ENCODE measurements at places on chromosomes 2 and 18.

DNA sequence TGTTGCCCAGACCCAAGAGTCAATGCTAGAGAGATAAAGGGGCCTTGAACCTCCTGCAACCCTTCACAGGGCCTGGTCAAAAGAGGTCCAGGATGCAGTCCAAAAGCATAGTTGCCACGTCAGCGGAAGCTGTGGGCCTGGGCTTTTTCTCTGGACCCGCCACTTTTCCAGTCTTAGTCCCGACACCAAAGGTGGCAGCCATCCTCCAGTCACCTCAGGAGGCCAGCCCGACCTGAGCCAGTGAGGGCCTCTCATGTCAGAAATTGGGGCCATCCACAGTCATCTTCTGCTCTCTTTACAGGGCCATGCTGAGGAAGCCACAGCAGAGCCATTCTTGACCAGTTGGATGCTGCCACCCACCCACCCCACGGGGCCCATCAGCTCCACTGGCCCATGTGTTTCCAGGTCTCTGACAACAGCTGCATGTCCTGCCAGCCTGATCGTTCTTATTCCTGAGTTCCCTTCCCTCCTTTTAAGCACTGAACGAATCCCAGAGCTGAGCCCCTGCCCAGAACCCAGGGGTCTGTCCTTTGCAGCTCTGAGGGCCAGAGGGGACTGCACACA, 34.1 kb upstream of the KLHL29 start:
- DNase-seq: no peak

- no peak for DNase-seq
These were observed 27.2 kb upstream of the MFSD6 start for GRCh38 chr2:190380962-190381412.

DNA sequence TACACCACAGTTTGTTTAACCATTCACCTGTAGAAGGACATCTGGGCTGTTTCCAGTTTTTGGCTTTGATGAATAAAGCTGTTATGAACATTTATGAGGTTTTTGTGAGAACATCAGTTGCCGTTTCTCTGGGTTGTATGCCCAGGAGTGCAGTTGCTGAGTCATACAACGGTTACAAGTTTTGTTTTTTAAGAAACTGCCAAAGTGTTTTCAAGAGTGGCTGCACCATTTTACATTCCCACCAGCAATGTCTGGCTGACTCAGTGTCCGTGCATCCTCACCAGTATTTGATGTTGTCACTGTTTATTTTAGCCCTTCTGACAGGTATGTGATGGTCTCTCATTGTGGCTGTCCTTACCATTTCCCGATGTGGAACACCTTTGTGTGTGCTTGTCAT, 48.0 kb upstream of the GPR17 start:
- DNase-seq: no peak

GRCh38 chr18:7458884-7459283, 108.2 kb upstream of the PTPRM start:
- no peak for DNase-seq

DNA sequence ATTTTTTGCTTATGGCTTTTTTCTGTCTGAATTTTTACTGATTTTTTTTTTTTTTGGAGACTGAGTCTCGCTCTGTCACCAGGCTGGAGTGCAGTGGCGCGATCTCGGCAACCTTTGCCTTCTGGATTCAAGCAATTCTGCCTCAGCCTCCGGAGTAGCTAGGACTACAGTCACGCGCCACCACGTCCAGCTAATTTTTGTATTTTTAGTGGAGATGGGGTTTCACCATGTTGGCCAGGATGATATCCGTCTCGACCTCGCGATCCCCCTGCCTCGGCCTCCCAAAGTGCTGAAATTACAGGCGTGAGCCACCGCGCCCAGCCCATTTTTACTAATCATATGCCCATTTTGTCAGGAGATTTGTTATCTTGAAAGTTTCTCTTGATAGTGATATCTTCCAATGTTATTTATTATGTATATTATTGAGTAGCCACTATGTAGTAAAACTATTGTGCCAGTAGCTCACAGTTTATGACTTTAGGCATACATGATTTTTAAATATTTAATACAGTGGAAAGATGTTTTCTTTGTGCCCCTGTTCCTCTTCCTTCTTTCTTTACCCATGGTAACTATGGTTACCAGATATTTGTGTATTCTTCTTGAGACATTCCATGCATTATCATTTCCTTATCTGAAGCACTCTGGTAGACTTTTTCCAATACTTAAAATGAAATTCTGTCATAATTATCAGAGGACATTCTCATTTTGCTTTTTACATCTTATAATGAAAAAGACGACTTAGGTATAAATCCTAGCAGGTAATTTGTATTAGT, 2.1 kb downstream of the HAT1 start:
- no peak for DNase-seq

DNA sequence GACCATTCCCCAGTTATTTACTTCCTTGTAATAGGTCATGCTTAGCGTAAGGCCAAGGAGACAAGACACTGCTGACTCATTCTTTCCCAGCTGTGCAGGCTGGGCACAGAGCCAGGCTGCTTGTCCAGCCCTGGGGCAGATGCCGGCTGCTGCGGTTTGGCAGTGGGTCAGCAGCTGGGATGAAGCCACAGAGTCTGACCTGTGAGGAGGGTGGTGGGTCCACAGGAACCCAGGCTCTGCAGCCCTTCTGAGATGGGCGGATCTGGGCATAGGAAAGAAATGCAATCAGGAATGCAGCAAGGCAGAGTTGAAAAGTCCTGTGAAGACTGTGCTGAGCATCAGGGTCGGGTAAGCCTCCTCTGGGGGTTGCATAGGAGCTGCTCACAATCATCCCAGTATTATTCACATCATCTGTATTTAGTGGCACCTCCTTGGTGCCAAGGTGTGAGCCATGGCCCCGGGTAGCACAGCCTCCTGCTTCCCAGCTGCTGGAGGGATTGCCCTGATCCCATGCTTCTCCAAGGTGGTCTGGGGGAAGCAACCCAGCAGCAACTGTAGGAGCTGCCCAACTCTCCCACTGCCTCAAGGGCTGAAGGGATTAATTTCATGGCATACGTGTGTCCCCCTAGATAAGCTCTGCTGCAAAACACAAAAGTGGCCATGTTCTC, 139.0 kb downstream of the DDX1 start:
- no peak for DNase-seq

GRCh38 chr2:173238385-173238784, 116.3 kb upstream of the CDCA7 start:
- no peak for DNase-seq

DNA sequence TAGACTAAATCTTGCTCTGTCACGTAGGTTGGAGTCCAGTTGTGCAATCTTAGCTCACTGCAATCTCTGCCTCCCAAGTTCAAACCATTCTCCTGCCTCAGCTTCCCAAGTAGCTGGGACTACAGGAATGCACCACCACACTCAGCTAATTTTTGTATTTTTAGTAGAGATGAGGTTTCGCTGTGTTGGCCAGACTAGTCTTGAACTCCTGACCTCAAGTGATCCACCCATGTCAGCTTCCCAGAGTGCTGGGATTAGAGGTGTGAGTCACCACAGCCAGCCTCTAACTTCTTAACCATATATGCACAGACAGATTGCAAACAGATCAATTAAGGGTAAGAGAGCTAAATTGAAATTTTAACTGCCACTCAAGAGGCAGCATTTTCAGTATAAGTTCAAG, 22.1 kb upstream of the CNGA3 start:
- DNase-seq: no peak

DNA sequence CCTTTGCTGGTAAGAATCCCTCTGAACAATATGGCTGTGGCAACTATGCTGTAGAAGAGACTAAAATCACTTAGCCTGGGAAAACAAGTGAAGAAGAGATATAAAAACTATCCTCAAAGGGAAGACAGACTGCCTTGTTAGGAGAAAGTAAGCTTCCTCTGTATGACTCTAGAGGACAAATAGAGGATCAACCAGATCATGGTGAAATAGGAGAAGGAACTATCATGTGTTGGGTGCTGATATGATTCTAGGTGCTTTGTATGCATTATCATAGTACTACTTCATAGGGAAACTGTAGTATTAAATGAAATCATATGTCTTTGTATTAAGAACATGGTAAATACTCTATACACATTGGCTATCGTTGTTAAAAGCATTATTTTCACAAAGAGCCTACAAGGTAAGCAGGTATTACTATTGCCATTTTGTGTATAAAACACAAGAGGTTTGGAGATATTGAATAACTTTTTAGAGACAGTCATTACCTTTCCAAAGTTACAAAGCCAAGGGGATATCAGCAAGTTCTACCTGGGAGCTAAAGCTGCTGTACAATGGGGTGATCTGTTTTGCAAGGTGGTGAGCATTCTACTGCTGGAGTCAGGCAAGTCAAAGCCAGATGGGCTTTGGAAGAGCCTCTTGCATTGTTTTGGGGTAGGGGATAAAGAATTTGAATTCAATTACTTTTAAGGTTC, 402.6 kb downstream of the ALK start:
- no peak for DNase-seq

DNA sequence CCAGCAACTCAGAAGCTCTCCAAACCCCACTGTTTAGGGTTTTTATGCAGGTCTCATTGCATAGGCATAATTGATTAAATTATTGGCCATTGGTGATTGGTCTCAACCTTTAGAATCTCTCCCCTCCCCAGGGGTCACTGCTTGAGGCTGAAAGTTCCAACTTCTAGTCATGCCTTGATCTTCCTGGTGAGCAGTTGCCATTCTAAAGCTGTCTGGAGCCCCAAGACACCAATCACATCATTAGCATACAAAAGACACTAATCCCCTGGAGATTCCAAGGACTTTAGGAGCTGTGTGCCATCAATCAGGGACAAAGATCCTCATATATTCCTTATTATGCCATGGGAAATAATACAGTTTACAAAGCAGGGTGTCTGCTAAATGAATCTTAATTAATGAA, 863.4 kb upstream of the KLHL29 start:
- DNase-seq: no peak

- DNase-seq: no peak
These were observed 63.6 kb upstream of the CAVIN2 start for GRCh38 chr2:191910518-191910917.

- no peak for DNase-seq
These were observed 15.8 kb downstream of the ADI1 start for GRCh38 chr2:3503483-3503882.

GRCh38 chr2:68231061-68231372, 21.3 kb downstream of the PPP3R1 start:
- DNase-seq: no peak

DNA sequence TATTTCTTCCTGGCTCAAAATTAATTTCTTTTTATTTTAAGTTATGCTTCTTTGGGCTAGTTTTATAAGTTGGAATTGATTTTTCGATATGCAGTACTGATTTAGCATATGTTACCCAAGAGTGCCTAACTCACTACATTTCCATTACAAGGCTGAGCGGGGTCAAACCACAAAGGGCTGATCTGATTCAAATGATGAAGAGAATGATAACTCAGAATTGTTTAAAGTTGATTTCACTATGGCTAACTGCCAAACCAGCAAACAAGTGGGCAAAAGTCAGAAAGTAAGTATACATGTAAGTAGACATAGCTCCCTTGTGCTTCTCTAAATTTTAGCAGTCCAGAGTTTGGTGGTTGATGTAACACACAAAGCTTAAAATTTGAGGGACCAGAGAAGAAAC, 35.6 kb downstream of the RAD51AP2 start:
- DNase-seq: no peak

DNA sequence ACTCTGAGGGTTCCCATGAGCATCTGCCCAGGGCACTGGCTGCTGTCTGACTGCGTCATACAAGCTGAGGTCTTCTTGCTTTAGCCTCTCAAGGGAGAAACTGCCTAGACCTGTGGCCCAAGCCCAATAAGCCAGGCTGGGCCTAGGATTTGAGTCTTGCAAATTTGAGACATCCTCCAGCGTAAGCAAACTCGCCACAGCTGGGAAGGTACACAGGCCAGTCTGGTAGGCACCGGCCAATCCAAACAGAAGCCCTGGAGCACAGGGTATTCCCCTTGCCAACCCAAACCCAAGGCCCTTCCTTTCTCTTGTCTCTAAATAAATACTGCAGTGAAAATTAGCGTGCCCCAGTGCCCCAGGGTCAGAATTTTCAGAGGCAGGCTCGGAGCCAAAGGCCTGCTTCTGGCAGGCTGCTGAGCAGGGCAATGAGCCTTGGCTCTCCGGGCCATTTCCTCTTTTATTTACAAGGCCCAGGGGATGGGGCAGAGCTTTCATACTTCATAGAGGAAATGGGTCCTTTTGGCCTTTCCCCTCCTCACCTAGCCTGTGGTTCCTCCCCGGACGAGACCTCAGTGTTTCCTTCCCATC, 33.3 kb downstream of the POLR1A start:
- no peak for DNase-seq

- no peak for DNase-seq
These were observed 149.6 kb downstream of the MYT1L start for GRCh38 chr2:2181493-2181892.

- DNase-seq: no peak
These were observed 94.4 kb upstream of the NEUROD1 start for GRCh38 chr2:181774685-181775084.

- DNase-seq: no peak
These were observed 77.0 kb downstream of the UPP2 start for GRCh38 chr2:158178646-158179045.

DNA sequence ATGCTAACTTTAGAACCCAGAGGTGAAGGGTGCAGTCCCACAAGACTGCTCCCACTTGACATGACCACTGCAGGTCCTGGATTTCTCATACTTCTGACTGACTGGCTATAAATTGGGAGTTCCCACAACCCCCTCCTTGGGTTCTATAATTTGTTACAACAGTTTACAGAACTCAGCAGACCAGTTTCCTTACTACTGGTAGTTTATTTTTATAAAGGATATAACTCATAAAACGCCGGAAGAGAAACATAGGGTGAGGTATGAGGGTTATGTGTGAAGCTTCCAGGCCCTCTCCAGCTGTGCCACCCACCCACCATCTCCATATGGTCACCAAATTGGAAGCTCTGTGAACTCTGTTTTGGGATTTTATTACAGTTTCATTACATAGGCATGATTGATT, 839.6 kb downstream of the TSN start:
- DNase-seq: no peak

- DNase-seq: no peak
These were observed 6.8 kb downstream of the NEU4 start for GRCh38 chr2:241815477-241816430.

DNA sequence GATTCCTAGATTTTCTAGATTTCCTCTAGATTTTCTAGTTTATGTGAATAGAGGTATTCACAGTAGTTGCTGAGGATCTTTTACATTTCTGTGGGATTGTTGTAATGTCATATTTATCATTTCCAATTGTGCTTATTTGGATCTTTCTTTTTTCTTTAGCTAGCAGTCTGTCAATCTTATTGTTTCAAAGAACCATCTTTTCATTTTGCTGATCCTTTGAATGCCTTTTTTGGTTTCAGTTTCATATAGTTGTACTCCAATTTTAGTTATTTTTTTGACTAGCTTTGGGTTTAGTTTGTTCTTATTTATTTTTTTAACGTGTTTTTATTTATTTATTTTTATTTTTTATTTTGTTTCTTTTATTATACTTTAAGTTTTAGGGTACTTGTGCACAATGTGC, 24.5 kb downstream of the CLIP4 start:
- no peak for DNase-seq
